ENCODE measurements at places on chromosomes 1 and 21.

DNA sequence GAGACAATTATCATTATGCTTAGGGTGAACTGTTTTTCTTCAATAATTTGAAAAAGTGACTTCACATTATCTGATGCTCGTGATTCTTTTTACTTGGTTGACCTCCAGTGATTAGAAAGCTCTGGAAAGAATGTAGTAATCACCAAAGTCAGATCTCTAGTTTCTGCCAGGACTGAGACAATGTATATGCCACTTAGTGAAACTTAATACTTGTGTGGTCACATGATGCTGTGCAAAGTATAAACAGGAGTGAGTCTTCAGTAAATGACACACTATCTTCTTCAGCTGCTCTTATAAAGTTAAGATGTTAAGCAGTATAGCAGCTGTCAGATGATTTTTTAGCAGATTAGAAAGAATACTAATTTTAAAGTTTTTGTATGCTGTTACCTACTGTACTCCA, 17.2 kb downstream of the VCAM1 start:
- DNase-seq: peak; percentile 13

DNA sequence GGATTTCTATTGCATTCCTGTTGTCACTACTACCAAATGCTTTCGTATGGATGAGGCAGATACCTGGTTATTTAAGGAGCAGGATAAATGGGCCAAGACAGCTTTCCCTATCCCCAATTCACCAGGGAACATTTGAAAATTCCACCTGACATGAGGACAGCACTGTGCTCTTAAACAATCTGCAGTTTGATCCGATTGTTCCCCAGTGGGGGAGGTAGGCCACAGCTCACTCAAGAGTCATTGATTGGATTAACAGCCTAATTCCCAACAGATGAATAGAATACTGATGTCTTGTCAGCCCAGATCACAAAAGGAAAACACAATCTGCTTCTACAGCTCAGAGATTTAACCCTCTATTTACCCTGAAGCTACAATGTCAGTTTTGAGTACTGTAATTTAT, 123.9 kb downstream of the LHX4 start:
- DNase-seq: peak; percentile 22

DNA sequence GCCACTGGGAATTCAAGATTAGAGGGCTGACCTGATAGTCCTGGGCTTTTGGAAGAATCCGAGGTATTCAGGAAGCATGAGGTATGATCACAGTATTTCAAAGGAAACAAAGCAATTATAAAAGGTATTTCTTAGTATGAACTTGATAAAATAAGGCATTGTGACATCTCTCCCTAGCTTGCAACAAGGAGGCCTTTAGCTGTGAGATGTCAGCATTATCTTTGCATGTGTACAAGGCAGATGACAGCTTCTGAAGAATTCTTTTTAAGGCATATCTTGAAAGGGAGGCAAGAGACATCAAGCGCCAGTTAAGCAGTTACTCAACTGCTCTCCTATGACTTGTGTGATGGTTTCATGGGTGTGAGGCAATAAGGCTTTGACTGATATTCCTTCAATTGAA, 1123.7 kb downstream of the PLA2G4A start:
- DNase-seq: no peak

- no peak for DNase-seq
Observed at GRCh38 chr1:160652924-160653619, 6.2 kb upstream of the SLAMF1 start.

- DNase-seq: no peak
Observed at GRCh38 chr1:116947092-116947860, 37.6 kb downstream of the PTGFRN start.

DNA sequence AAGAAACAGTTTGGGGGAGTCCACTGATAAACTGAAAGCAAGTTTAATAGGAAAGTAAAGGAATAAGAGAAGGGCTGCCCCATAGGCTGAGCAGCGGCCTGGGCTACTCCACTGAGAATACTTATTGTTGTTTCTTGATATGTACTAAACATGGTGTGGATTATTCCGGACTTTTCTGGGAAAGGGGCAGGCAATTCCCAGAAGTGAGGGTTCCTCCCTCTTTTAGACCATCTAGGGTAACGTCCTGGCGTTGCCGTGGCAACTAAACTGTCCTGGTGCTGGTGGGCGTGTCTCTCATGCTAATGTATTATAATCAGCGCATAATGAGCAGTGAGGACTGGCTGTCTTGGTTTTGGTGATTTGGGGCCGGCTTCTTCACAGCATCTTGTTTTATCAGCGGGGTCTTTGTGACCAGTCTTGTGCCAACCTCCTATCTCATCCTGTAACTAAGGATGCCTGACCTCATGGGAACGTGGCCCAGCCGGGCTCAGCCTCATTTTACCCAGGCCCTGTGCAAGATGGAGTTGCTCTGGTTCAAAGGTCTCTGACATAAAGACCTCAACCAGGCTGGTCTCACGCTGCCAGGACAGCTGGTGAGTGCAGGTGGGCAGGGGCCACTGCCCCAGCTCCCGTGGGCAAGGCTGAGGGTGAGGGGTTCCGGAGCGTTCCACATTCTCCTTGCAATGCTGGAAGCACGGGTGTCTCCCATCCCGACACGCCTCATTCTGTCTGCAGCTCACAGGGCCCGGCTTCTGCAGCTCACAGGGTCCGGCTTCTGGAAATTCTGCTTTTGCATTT, 19.6 kb upstream of the C1orf159 start:
- no peak for DNase-seq

DNA sequence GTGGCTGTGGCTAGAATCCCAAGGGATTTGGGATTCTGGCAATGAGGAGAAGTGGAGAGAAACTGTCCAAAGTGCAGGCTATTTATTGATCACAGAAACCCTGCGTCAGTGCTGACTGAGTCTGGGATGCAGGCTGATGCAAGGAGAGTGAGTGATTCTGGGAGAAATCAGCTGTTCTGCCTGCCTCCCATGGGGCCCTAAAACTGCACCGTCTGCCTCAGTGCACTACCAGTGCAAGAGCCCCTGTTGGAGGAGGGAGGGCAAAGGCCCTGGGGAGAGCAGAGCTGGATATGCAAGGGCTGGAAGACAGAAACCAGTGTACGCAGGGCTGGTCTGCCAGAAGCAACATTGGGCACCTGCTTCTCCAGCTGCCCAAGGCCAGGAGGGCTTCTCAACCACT, 42.6 kb downstream of the C1orf198 start:
- DNase-seq: no peak

DNA sequence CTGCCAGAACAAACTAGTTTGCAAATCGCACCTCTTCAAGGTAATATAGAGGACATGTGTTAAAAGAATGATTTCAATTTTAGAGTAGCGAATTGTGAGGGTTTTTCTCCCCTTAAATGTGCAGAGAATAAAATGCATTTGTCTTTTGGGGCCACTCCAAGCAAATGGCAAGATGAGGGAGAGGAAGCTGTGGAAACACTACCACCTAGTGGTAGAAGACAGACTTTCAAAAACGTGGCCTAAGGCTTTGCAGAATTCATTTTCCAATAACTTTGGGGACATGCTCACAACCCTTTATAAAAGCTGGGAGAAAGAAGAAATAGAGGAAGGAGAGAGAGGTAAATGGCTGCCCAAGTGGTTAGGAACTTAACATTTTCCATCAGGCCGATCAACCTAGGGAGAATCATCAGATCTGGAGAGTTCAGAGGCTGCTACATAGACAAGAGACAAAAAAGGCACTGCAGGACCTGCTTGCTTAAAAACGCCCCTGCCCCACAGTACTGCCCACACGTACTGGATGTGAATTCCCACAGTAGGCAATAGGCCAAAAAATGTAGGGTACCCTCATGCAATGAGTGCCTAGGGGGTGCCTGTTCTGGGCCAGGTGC, 15.7 kb upstream of the RCAN1 start:
- DNase-seq: peak; percentile 53

GRCh38 chr1:203251466-203251865, 22.0 kb upstream of the CHIT1 start:
- no peak for DNase-seq

DNA sequence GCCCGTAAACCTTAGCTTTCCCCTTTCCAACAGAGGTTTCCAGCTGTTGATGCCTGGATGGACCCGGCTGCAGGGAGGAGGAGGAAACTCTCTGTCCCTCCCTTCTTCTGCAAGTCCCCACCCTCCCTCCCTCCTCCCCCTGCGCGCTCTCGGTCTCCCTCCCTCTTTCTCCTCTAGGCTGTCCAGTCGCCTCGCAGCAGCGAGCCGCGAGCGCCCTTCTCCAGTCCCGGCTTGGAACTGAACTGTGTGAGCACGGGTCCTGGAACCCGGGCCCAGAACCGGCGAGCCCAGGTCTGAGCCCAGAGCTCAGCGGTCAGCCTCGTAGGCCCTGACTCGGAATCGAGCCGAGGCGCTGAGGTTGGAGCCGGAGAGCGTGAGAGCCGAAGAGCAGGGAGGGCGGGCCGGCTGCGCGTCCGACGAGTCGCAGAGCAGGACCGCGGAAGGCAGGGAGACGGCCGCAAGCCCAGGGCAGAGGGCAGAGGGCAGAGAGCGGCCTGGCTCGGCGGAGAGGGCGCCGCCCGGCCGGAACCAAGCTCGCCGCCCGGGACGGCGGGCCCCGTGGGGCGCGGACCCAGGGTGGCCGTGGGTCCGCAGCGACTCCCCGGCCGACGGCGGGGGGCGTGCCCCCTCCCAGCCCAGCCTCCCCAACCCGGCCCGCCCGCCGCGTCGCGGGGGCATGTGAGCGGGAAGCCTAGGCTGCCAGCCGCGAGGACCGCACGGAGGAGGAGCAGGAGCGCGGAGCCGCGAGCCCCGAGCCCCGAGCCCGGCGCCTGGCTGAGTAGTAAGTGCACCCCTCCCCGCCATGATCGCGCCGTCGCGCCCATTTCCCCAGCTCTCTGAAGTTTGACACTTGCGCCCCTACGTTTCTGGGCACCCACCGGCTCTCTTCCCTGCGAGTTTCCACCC, at the start of gene SOX13:
TSS of gene SOX13 (plus strand) at position 185 of the 906 bp plus-strand sequence. CDS start 39,801 bp downstream, outside the sequence.
- DNase-seq: no peak

- DNase-seq: no peak
Observed at GRCh38 chr1:58904299-58905125, 120.7 kb upstream of the JUN start.

GRCh38 chr21:33047231-33047630, 21.5 kb downstream of the OLIG2 start:
- no peak for DNase-seq

DNA sequence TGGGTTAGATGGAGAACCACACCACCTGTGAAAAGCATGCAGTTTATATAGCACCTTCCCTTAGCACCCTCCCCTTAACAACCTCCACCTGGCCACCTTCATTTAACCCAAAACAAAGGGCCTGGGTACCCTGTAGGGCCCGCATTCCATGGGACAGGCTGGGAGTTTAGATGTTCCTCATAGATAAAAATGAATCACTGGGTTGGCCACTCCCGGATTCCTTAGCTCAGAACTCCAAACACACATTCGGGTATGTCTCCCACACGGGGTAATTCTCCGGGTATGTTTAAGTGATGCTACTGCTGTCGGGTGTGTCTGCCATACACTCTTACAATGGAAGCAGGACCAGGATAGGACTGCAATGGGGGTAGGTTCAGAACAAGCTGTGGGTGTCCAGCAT, 43.9 kb upstream of the FOXO6 start:
- no peak for DNase-seq

GRCh38 chr1:236172041-236172579, 29.8 kb downstream of the GPR137B start:
- no peak for DNase-seq

DNA sequence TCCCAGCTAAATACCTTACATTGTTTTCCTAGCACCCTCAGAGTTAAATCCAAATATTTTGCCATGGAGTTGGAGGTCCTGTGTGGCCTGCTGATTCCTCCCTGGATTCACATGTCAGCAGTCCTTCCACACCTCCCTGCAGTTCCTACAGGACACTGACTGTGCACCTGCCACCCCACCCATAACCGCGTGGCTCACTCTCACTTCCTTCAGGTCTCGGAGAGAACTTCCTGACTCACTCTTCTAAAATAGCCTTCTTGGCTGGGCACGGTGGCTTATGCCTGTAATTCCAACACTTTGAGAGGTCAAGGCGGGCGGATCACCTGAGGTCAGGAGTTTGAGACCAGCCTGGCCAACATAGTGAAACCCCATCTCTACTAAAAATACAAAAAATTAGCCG, 8.4 kb upstream of the CAMTA1 start:
- no peak for DNase-seq

DNA sequence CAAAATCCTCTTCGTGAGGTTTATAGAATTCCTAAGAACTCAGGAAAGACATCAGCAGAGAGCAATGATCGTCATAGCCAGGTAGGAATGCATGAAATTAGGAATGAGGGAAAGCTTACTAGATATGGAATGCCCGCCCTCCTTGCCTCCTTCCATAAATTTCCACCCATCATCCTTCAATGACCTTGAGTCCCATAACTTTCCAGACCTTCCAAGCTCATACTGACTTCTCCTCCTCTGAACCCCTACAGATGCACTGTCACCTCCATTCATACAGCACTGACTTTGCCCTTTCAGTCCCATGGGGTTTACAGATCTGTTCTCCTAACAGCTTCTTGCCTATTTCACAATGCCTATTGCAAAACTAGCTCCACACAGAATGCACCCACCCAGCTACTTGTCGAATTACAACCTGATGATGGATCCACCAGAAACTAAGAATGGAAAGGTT, 23.8 kb upstream of the PPP1R15B start:
- DNase-seq: no peak

- DNase-seq: no peak
Observed at GRCh38 chr1:70204600-70204999, 779 bp downstream of the LRRC40 start.

GRCh38 chr1:89608319-89608983, 24.5 kb upstream of the LRRC8C start:
- no peak for DNase-seq

Measured in NCI-H446 (cell line).